ENCODE measurements at places on chromosomes 1 and 21. TPM values are rescaled to one million over a fixed set of nuclear protein-coding genes. Genes with fewer than 3 reads are reported as not detected.

AHDC1 gene
- total RNA-seq: 4.4 TPM

GBP1 gene
- 0.83 TPM for total RNA-seq

OR2T33 gene
- not detected for total RNA-seq

DNA sequence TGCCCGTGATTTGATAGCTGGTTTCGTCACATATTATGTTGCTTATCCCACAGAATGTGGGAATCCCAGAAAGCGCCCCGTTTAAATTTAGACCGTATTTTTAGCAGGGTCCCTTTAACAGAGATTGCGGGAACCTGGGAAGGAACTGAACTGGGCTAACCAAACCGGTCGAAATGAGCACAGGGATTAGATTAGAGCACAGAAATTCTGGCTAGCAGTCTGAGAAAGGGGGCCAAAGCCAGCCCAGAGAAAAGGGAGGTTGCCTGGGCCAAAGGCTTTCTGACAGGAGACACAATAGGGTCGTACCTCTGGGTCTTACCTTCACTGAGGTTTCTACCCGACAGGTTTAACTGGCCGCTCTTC, 327 bp downstream of the LRRC40 start:
- DNase-seq: no peak

GRCh38 chr21:45871616-45872236, 109.8 kb upstream of the COL6A1 start:
- no peak for DNase-seq

GRCh38 chr1:119008483-119009311, 20.6 kb upstream of the TBX15 start:
- DNase-seq: peak; percentile 50

DNA sequence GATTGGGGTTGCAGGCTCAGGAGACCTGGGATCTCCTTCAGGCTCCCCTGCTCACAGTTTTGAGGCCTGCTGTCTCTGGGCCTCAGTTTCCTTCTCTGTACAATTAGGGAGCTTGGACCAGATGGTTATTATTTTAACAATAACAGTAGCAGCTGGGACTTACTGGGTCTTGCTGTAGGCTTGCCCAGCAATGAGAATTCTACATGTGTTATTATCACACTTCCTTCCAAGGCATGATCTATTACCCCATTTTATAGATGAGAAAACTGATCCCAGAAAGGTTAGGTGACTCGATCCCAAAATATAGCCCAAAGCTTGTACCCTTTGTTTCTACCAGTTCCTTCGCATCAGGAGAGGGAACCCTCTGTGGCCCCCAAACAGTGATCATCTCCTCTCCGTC, 153.8 kb downstream of the PTPRU start:
- no peak for DNase-seq

Measured in SK-MEL-5 (cell line).